SK-MEL-5 (cell line): ENCODE measurements at places on chromosomes 3 and 15.

DNA sequence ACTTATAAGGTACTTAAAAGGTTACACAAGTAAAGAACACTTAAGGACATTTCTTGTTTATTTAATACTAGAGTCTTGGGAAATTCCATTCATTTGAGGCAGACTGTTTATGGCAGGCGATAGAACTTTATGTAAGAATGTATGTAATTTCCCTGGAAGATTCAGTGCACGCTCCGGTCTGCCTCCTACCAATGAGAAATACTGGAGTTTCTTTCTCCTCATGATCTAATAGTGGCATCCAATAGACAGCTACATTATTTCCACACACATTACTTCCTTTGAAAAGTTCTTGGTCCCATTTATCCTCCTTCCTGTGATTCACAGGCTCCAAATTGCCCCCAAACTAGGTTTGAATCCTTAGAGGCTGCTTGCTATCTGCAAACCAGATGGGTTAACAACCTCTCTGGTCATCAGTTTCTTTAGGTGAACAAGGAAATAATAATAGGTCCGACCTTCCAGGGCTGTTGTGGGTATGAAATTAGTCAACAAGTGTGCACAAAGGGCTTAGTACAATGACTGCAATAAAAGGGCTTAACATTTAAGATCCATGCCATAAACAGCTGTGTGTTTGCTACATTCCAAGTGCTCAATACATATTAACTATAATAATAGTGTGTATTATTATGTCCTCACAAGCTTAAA is 30.7 kb downstream of the EIF4E3 start:
- DNase-seq, result peak; percentile 56

GRCh38 chr3:134485075-134485717 is 589 bp downstream of the ANAPC13 start:
- peak; percentile 14 for DNase-seq

- DNase-seq, result no peak
Measured at GRCh38 chr15:48230498-48230897, 24.4 kb downstream of the SLC12A1 start.

DNA sequence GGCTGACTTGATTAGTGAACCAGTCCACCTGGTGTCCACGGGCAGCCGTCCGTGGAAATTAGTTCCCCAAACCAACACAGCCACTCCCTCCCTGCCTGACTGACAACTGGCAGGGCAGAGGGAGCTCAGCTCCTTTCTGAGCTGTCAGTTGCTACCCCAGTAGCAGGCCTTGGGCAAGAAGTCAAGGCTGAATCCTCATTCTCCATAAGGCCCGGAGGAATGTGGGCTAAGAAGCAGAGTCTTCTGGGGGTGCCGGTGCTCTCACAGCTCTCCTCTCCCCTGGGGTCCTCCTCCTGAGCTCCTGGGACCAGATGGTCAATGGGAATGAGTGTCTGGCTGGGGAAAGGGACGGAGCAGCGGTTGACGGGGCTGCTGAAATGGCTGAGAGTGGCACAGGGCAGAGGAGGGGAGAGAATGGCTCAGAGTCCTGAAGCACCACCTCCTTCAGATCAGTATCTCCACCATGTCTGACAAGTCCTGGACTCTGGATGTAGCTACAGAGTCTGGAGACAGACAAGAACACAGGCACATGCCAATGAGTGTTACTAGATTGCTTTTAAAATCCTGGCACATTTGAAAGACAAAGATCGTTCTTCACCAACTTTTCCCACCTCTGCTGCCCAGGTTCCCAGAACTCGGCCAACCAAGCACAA is 16.9 kb downstream of the AMOTL2 start:
- DNase-seq, result no peak
